C1 segment of cervical spinal cord (tissue), 14 donors: ENCODE measurements at places on chromosomes 2 and 18.

- no peak for DNase-seq
Observed at GRCh38 chr2:7012141-7012764, 95.0 kb downstream of the RNF144A start.

DNA sequence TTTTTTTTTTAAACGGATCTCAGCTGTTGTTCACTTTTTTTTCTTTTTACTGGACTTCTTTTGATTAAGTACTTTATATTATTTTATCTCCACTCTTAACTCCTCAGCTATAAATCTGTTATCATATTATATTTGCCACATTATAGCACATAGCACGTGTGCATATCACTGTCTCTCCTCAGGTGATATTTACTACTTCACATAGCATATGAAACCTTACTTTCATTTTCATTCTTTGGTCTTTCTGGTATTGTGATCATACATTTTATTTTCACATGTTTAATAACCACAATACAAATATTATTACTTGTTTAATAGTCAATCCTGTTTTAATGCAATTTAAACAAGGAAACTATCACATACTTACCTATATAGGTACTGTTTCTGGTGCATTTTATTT lies 993.1 kb upstream of the TMEFF2 start:
- no peak for DNase-seq

- no peak for DNase-seq
Observed at GRCh38 chr18:10275486-10275885, 178.9 kb upstream of the APCDD1 start.

DNA sequence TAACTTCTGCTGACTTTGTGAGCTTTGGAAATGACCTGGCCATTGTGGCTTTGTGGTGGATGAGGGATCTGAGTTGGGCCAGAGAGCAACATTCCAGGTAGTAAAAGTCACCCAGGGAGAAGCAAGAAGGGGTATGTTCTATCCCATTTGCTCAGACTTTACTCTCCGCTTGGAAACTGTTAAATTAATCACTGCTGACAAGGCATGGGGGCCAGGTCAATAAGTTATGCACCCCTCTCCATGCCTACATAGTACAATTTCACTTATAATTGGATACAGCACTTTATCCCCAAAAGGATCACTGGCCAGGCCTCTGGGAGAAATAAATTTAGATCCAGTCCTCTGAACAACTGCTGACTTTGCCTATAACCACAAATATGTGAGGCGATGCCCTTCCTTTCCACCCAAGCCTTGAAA lies 92.1 kb downstream of the RPRM start:
- DNase-seq = no peak

DNA sequence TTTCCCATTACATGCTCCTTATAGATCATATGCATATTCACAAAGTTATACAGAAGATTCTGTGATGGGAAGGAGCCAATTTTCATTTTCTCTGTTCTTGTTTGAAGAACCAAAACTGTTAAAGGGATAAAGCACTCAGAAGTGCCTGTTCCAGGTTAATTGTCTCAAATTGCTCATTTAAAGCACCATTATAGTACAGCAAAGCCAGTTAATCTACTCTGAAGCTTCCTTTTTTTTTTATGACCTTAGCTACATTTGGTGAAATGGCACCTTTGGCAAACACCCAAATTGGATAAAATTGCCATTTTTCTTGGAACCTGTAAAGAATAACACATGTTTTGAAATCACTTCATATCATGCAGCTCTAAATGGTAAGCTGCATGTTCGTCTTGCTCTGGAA lies 1092.3 kb downstream of the BCL11A start:
- DNase-seq = no peak

- DNase-seq = no peak
Observed at GRCh38 chr2:108171657-108172056, 68.1 kb upstream of the SULT1C3 start.

DNA sequence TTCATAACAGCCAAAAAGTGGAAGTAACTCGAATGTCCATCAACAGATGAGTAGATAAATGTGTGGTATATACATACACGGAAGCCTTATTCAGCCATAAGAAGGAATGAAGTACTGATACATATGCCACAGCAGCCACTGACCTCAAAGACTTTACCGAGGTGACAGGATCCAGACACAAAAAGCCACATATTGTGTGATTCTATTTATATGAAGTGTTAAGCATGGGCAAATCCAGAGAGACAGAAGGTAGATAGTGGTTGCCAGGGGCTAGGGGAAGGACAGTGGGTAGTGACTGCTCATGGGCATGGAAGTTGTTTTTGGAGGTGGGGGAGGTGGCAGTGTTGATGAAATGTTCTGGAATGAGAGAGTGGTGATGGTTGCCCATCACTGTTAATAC lies 33.9 kb downstream of the ZAP70 start:
- DNase-seq = no peak

DNA sequence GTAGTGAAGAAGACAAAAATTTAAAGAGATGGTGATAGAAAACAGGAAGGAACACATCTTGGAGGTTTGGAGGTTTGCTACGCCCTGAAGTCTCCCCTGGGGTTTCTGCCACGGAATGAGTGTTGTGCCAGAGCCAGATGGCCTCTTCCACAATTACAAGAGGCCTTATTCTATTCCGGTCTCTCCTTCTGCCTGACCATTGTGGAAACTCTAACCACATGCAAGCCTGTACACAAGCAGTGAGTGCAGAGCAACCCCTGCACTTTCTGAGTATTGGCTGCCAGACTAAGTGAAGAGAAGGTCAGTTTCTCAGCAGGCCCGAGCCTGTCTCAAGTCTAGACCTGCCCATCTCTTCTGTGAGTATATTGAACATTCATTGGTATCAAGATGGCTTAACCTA lies 22.7 kb upstream of the MYO1B start:
- DNase-seq = no peak

GRCh38 chr2:203846490-203847105 lies 21.0 kb upstream of the CTLA4 start:
- no peak for DNase-seq

DNA sequence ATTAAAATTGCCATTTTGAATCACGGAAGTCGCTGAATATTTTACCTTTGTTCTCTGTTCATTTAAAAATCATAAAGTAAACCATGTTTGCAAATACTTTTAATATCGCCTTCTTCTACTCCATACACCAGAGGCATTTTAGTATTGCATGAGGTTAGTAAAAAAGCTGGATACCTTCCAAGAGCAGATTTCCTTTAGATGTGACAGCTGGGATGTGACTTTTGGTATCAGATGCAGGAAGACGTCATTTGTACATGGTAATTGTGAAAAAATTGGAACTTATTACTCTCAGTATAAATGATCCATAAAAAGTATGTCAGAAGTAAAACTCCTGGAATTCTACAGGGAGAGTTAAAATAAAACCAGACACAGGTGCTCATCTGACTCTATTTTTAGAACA lies 89.5 kb downstream of the SLC4A10 start:
- no peak for DNase-seq

- DNase-seq = no peak
Observed at GRCh38 chr18:58788470-58788869, 76.2 kb upstream of the ZNF532 start.

DNA sequence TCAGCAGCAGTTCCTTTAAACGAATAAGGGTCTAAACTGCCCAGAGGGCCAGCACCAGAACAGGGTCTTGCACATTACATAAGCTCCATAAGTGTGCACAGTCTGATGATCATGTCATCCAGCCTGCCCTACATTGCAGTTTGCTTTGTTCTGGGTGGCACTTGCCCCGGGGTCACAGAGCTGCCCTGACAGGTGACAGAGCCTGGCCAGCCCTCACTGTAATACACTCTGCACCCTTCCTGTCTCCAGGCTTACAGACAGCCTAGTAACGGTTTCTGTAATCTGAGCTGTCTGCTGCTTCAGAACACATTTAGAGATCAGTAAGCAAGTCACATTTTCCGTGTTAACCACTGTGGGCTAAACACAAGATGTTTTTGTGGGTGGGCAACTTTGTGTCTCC lies 213.3 kb downstream of the FAM210A start:
- no peak for DNase-seq

DNA sequence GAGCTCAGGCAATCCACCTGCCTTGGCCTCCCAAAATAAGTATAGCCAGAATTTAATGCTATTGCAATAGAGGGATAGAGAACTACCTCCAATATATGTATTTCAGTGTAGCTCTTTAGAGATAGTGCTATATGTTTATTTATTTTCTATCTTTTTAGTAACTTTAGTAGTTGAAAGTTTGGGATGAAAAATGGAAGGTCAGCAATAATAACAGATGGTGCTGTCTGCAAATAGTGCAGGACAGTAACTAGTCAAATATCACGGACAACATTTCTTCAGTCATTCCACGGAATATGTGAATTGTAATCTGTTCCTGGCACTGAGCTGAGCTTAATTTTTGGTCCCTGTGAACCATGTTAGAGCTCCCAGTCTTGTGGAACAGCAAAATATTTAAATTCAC lies 43.2 kb upstream of the GULP1 start:
- DNase-seq = no peak

- DNase-seq = no peak
Observed at GRCh38 chr18:50280707-50281294, 522 bp downstream of the MBD1 start.

GRCh38 chr2:217218269-217219163 lies 358.7 kb upstream of the TNP1 start:
- no peak for DNase-seq

- DNase-seq = peak; percentile 70
Observed at GRCh38 chr2:85537600-85538506, 1.1 kb upstream of the MAT2A start.

GRCh38 chr18:13635046-13635445 lies 91.3 kb downstream of the FAM210A start:
- no peak for DNase-seq

DNA sequence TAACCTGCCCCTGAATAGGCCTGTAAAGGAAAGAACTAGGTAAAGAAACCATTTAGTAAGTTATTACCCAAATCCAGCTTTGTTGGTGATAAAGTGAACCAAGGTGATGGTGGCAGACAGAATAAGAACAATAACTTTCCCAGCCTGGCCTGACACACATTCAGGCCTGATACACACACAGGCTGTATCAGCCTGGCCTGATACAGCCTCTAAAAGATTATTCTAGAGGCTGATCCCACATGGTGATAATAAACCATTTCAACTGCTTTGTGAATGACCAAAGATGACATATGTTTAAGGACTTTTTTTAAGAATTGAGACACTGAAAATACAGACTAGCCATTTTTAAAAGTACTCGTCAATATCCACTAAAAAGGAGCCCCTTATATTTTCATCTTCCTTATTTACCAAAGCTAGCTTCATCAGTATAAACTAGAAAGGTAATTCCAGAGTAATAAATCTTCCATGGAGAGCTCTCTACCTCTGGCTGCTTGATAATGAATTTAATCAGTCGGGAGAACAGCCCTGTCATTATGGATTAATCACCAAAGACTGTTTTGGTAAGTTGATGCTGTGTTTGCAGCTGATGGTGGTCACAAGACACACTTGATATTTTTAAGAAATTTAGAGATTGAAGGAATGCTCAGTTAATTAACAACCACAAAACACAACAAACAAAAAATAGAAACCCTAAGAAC lies 77.2 kb downstream of the SLC8A1 start:
- DNase-seq = no peak

- no peak for DNase-seq
Observed at GRCh38 chr2:7726989-7727388, 809.8 kb downstream of the RNF144A start.

GRCh38 chr2:3465844-3466481 lies 53.4 kb downstream of the ADI1 start:
- no peak for DNase-seq

- DNase-seq = no peak
Observed at GRCh38 chr2:239724194-239724849, 300.8 kb downstream of the NDUFA10 start.

- no peak for DNase-seq
Observed at GRCh38 chr2:203341741-203342310, 13.6 kb downstream of the ABI2 start.

GRCh38 chr2:42792087-42792582 lies 248 bp downstream of the HAAO start:
- DNase-seq = no peak

GRCh38 chr2:166057370-166058164 lies 70.3 kb downstream of the SCN1A start:
- DNase-seq = no peak

- DNase-seq = no peak
Observed at GRCh38 chr2:134639265-134639664, 79.5 kb downstream of the TMEM163 start.

DNA sequence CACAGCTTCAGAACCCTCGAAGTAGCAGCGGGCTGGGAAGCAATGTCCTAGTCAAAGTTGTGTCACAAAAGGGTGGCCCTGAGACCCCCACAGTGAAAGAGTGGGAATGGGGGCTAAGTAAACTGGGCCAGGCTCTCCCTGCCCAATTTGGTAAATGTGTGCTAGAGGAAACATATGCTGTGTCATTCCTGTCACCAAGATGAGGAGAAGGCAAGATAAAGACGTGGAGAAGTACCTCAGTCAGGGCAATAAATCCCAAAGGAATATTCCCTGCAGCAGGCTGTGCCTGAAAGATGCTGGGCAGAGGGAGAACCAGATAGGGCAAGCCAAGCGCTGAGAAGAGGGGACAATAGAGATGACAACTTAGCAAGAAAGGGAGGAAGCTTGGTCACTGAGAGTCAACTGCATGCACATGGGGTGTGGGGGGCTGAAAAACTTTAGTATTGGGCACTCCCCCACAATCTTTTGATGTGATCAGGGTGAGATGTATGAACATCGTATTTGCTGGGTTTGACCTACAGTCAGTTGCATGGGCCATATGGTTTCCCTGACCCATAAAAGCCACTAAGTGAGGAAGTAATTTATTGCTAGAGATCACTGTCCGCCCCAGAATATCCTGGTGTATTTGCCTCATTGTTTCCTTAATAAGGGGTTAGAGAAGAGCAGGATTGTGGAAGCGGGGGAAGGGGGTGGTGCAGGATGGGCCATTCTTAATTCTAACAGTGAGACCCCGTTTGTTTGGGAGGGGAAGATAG lies 49.9 kb upstream of the CXCR4 start:
- no peak for DNase-seq

DNA sequence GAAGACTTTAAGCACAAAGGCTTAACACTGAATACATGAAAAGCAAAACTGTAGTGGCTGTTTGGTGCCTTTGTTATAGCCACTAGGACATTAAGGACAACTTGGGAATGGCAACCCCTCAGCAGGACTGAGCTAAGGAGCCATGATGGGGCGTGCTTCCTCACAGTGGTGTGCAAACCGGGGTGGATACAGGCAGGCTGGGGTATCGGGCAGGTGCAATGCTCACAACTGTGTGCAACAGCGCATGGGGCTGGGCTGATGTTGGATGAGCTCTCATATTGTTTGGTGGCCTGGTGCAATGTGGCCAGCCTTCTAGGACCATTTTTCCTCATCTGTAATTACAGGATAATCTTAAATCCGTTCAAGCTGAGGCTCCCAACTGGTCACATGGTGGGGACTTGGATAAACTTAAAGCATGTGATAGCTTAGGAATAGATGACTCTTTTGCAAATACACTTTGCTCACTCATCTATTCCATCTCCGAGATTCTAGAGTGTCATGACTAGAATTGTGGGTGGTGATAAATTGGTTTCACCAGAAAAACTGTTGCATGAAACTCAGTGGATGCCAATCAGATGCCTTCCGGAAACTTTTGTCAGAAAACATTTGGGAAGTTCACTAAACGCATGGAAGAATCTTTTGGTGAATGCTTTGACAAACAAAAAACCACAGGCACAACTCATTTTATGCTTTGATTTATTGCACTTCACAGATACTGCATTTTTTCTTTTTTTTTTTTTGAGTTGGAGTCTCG lies 116.5 kb downstream of the PXDN start:
- DNase-seq = no peak
